ENCODE measurements at places on chromosomes 6 and 20.

DNA sequence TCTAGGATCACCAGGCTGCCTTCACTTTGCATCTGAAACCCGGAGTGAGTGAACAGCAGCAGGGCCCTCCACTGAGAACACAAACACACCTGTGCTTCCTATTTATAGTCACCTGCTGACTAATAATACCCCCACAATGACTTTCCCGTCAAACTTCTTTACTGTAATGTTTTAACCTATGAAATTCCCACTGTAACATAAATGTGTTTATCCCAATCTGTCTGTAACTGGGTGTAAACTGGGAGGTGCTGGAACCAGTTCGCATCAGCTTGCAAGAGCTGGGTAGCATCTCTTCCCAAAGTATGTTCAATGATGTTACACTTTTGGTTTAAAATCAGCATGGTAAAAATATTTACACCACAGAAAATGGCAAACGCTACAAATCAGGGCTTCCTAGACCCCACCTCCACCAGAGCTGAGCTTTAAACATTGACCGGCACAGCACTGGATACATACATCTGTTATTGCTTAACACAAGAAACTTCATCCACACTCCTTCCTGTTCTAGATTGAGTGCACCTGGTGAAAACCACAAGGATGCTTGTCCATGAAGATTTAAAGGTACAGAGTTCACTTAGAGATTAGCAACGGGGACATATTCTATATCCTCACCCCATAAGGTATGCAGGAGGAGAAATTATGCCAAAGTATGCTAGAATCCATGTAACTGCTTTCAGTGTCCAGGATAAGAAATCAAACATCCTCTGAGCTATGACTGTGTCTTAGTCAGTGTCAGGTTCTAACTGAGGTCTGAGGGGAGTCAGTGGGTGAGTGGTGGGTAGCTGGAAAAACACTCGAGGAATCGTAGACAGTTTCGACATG, 79.0 kb downstream of the ALDH8A1 start:
- peak; percentile 52 for DNase-seq

GRCh38 chr6:76861403-76861802, 601.9 kb downstream of the HTR1B start:
- no peak for DNase-seq

DNA sequence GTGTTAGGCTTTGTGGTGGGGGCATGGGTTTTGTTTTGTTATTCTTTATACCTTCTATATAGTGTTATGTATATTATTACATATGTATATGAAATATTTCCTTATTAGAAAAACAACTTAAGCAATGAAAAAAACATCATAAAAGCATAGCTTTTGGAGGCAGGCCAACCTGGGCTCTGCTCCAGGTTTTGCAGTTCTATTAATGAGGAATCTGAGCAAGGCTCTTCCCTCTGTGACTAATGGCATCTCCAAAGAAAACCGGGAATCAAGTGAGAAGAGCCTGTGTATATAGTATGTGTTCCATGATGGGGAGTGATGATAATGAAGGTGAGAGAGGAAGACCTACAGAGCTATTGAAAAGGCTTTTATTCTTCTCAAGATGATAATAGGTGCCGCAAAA, 291.1 kb downstream of the CLIC5 start:
- peak; percentile 85 for DNase-seq

DNA sequence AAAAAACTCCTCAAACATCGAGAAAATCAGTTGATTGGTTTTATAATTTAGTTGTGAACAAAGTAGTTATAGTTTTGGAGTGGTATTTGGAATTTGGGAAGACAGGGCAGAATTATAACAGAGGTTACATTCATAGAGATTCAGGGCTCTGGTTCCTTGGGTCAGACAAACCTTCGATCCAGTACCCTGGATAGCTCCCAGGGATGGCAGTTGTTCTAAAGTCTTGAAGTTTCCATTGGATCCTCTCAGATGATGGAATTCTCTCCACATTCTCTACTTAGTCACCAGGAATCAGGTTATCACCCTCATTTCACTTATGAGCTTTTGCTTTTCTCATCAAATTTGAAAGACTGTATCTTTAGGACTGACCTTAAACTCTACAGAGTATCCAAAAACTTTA, 285.1 kb downstream of the CENPW start:
- no peak for DNase-seq

- DNase-seq: no peak
Measured at GRCh38 chr6:95879856-95880255, 135.9 kb upstream of the FUT9 start.

GRCh38 chr6:73525546-73526330, 4.9 kb upstream of the EEF1A1 start:
- DNase-seq: no peak
